Activated CD4-positive, alpha-beta T cell treated with anti-CD3 and anti-CD28 coated beads, Interleukin-2, amount 50 U/mL, for 24 hours (primary cell): ENCODE measurements at places on chromosomes 13 and 19.

GRCh38 chr13:34931572-34931971 lies 10.5 kb upstream of the NBEA start:
- DNase-seq: no peak

GRCh38 chr13:76750126-76750525 lies 136.1 kb downstream of the KCTD12 start:
- no peak for DNase-seq

DNA sequence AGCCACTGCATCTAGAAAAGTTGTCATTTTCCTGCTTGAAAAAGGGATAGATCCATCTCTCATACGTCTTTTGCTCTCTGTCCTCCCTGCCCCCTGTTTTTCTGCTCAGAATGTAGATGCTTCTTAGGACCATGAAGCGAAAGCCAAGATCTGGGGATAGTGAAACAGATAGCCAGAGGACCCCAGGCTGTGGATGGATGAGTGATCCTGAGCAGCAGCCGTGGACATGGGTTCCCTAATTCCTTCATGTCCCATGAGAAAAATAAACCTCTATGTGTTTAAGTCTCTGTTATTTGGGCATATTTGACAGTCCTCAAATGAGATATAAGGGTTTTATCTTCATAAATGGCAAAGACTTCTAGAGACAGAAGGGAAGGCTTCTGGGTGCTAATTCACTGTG lies 12.2 kb upstream of the FFAR2 start:
- no peak for DNase-seq

GRCh38 chr19:27738569-27739193 lies 1474.3 kb downstream of the UQCRFS1 start:
- DNase-seq: no peak

- no peak for DNase-seq
Measured at GRCh38 chr13:108267347-108267746, 2.2 kb upstream of the TNFSF13B start.

DNA sequence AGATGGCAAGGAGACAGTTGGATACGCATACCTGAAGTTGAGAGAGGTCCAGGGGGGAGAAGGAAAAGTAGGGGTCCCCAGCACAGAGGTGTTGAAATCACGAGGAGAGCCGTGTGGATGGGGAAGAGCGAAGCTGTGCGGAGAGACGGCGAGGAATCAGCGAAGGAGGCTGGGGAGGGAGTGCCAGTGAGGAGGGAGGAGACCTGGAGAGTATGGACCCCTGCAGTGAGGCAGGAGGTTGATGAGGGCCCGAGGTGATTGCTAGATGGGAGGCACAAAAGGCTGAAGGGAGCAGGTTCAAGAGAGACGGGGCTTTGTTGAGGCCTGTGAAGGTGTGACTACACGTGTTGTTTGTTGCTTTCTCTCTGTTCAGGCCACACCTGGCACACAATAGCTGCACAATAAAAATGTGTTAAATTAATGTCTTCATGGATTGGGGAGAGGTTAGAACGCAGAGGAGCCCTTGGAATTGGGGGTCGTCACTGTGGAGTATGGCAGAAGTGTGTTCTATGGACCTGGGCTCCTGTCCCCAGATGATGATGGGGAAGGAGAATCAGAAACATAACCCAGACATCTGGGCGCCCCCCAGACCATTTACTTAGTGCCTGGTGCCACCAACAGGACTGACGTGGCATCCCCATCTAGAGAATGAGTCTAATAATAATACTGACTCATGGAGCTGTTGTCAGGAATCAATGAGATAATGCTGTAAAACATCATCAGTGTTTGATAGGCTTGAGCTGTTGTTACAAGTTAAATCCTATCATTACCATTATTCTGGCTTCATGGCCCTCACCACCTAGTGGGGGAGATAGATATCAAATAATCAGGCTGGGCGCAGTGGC lies 137.5 kb downstream of the SIPA1L3 start:
- no peak for DNase-seq

- no peak for DNase-seq
Measured at GRCh38 chr13:25384758-25385410, 13.1 kb downstream of the ATP8A2 start.

DNA sequence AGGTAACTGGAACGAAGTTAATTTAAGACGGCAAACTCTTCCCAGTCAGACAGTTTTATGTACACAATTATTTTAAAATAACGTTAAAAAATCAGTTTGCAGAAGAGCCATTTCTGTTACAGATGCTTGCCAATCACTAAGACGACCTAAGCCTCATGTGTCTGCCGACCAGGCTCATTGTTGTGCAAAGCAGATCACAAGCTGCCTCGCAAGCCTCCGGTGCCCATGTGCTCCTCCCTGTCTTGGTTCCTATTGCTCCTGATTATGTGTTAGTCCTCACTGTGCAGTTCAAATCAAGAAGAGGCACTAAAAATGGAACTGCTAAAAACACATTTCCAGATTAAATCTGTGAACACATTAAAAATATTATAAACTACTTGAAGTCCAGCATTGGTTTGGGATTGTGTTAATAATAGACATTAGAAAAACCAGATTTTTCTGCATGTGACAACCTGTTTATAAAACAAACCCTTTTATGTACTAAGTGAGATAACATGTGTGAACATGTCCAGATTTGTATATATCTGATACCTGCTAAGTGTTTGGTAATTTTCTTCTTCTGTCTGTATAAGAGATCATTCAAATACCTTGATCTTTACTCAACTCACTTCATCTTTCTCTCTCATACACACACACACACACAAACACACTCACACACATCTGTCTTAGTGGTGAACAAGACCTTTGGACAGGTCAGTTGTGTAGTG lies 81.9 kb upstream of the SLC15A1 start:
- no peak for DNase-seq

GRCh38 chr19:54420383-54421168 lies 5.3 kb downstream of the TTYH1 start:
- DNase-seq: no peak

DNA sequence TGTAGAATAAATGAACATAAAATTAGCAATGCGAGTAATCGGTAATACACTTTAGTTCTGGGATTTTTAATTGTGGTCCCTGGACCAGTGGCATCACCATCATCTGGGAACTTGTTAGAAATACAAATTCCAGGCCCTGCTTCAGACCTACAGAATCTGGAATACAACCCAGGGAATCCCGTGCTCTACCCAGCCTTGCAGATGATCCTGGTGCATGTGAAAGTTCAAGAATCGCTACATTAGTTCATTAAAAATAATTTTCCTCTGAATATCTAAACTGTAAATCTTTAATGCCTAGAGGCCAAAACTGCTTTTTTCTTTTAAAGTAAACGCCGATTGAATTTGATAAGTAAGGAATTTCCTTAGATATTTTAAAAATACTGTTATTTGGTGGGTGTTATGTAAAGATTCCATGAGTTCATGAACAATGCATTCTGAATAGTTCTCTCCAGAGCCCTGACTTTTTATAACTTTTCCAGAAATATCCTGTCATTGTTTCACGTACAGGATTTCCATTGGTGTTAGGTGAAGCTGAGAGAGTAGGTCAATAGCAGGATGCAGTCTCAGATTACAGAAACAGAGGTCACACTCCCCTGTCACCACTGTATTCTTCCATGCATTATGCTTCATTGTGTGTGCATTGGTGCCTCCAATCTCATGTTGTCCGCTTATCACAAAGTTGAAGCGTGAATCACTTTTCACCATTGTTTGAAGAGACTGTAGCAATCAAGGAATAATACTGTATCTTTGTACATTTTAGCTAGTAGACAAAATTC lies 596.5 kb upstream of the KLF12 start:
- no peak for DNase-seq

GRCh38 chr13:42592915-42593900 lies 19.3 kb downstream of the TNFSF11 start:
- DNase-seq: no peak

DNA sequence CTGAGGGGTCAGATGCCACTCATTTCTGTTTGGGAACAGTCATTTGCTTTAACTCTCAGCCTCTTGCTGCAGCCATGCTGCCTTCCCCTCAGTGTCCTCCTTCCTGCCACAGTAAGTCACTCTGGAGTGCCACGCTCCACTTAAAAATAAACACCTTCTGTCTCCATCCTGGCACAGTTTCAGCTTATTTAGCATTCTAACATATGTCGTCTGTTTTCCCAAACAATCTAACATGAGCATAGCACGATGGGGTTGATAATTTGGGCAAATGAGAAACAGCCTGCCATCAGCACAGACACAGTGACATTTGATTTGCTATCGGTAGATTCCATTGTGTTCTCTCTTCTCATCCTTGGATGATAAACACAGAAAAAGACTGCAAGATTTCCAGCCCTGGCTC lies 768.6 kb downstream of the UQCRFS1 start:
- DNase-seq: no peak

GRCh38 chr19:42255766-42256745 lies 1.1 kb upstream of the ERF start:
- DNase-seq: no peak

DNA sequence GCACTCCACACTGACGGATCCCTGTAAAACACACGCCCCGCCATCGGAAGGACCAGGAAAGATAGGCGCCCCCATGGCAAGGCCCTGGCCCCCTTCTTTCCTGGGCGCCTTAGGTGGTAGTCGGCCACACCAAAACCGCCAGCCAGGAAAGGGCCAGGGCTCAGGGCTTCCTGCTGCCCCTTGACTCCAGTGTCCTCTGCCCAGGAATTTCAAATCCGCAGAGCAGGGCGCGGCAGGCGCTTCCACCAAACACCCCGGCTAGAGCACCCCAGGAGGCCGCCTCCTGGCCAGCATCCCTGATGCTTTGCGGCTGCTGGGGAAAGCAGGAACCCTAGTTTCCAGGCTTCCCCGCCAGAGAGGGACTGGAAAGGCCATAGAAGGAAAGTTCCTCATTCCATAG lies 57.5 kb downstream of the ZNF726 start:
- no peak for DNase-seq

GRCh38 chr13:43787518-43787891 lies 733 bp upstream of the ENOX1 start:
- DNase-seq: no peak

DNA sequence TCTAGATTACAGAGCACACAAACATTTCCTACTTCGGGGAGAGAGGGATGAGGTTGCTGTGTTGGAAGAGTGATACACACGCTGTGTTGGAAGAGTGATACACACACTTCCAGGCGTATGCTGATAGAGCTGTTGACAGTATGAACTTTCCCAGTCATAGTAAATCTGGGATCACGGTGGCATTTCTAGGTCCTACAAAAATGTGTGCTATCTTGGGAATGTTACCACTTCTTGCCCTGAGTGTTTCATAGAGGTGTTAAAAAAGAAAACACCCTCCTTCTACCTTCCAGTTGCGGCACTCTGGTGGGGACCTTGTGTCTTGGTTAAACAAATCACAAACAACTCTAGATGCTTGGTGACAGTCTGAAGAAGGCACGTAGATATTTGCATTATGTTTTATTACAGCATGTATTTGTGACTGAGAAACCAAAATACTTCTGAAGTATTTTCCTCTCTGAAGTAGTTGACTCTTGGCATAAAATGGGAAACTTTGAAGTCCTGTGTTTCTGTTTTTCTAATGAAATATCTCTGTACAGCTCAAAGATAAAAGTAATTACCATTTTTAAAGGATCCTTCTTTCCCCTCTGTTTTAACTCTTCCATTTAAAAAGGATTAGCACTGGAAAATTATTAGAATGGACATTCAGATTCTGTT lies 52.5 kb downstream of the ARHGAP35 start:
- DNase-seq: no peak

DNA sequence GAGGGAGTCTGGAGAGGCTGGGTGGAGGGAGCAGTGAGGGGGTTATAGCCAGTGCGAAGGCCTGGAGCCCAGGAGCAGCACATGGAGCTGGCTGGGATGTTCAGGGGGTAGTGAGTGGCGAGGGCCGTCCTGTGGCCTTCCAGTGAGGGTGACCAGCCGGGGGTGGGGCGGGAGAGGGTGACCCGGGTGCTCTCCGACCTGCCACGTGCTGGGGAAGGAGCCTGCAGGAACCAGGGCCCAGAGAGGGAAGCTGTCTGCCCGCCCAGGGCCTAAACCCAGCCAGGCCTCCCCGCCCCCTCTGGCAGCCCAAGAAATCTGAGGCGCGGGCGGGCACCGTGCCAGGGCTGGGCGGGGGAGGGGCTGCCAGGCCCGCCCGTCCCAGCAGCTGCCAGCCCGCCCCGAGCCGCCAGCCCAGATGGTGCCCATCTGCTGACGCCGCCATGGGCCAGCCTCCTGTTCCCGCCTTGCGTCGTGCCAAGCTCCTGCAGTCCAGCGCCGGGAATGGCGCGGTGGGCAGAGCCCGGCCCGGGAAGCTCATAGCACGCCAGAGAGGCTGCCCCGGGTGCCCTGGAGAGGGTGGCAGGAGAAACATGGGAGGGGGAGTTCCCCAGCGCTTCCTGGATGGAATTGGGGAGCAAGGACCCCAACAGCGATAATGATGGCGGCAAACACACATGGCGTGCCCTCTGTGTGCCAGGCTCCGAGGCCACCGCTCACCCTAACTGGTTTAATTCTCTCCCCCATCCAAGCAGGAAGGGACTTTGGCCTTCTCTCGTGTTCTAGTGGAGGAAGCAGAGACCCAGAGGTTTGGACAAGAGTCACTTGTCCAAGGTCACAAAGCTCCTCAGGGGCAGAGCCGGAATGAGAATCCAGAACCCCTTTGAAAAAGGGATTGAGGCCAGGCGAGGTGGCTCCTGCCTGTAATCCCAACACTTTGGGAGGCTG lies 21.5 kb downstream of the NFIC start:
- no peak for DNase-seq

DNA sequence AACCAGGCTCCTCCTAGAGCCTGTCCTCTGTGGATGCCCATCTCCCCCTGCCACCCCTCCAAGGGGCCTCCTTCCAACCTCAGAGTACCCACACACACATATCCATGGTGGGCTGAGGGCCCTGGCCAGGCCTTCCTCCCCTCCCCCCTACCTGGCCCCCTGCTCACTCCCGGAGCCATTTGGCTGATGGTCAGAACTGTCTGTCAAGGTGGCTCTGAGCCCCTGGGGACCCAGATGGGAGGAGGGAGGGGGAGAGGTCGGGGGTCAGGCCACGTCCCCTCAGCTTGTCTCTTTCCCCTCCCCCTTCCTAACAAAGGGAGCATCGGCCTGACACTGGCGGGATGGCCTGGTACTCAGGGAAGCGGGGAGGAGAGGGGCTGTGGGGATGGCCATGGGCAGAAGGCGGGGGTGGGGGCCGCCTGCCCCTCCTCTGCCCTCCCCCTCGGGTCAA lies 18.7 kb upstream of the POU2F2 start:
- DNase-seq: no peak

DNA sequence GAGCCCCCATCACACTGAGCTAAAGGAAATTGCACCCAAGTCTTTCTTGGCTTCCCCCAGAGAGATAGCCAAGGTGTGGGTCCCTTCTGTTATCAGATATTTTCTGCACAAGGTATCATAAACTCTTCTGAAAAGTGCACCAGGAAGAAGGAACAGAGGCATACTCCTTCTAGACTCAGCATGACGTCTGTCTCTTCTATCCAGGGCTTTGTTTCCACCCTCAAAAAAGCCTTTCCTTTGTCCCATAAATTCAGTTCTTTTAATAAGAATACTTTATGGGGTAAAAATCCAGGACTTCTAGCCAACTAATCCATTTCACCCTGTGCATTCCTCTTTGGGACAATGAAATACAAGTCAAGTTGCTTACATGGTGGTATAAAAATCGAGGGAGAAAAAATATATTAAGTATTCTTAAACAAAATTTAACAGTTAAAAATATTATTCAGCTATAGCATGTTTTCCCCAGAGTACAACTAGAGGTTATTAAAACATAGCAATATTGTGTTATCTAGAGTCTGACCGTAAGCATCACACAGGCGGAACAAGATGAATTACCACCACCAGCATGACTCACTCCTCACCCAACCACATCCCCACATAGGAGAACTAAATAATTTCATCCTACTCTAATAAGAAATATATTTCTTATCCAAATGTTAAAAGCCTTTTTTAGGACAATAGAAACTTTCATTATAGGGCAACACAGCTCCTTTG lies 79.9 kb upstream of the GPC6 start:
- DNase-seq: no peak

- DNase-seq: no peak
Measured at GRCh38 chr19:17243211-17243829, 2.4 kb downstream of the NR2F6 start.
